Osteocyte (in vitro differentiated cells): ENCODE measurements at places on chromosomes 13 and 19. TPM values are rescaled to one million over a fixed set of nuclear protein-coding genes. Genes with fewer than 3 reads are reported as not detected.

DNA sequence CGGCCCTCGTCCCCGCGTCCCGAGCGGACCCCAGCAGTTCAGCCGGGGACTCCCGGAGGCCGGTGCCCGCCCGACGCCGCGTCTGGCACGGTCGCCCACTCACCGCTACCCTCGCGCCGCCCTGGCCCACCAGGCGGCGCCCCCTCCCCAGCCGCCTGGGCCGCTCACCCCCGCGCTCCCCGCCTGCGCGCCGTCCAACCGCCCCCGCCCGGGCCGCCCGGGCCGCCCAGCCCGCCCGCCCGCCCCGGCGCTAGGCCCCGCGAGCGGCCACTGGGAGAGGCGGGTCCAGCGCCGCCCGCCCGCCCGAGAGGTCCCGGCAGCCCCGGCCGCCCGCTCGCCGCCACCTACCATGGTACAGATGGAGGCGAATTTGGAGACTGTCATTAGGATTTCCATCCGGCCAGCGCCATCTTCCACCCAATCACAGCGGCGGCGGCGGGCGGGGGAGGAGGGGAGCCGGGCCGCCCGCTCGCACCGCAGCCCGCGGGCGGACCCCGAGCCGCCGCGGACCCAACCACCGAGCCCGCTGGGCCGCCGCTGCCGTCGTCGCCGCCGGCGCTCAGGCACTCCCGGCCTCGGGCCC, at the start of gene USP12:
USP12 (minus strand) TSS at position 568 of the 583 bp plus-strand sequence; CDS start at position 396, 172 bp downstream.
- H3K36me3 ChIP-seq: no peaks in the 10 kb centered on the region
- H3K4me3 ChIP-seq: peak within 1 kb of the TSS; percentile 90
- H3K27ac ChIP-seq: peak within 1 kb of the TSS; percentile 95

DNA sequence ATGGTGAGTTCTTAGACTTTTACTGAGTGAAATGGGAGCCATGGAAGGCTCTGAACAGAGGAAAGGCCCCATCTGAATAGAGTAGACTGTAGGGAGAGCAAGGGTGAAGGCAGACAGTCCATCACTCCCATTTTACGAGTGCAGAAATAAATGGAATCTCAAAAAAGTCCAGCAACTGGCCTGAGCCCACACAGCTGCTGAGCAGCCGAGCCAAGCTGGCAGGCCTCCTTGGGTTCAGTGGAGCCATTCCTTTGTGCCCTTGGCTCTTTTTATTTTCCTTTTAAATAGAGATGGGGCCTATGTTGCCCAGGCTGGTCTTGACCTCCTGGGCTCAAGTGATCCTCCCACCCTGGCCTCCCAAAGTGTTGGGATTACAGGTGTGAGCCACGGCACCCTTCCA, 1.0 kb upstream of the MYH14 start:
- H3K27ac ChIP-seq: no peak overlapping the region
- H3K4me3 ChIP-seq: no peak overlapping the region

DNA sequence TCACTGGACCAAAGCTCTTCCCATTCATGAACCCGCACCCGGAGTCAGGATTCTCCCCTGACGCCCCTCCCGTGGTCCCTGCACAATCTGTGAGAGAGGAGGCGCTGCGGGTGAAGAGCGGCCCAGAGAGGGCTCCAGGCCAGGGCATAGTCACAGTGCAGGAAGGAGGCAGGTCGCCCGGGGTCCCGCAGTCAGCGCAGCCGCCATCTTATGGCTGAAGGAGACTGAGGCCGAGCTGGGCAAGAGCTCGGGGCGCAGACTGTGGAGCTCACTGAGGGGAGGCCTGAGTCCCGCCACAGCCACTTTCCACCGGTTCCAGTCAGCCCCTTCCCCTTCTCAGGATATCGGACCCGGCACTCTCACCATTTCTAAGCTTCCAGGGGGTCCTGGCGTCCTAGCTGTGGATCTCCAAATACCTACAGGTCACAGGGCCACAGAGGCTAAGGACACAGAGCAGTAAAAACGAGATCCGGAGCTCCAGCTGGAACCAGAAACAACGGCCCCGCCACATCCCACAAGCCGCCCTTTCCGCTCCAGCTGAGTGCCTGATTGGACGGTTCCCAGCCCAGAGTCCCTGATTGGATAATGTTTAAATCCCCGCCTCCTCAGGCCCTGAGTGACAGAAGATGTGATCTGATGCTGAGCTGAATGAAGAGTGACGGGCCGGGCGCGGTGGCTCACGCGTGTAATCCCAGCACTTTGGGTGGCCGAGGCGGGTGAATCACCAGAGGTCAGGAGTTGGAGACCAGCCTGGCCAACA, at the start of gene ZNF99:
ZNF99 (minus strand) TSS at position 501 of the 760 bp plus-strand sequence; CDS start at position 366, 135 bp downstream.
- no peaks in the 10 kb centered on the region for H3K27me3 ChIP-seq
- H3K36me3 ChIP-seq: peaks cover 5% of the 10 kb centered on the region
- no peak for DNase-seq
- H3K27ac ChIP-seq: no peak within 1 kb of the TSS
- H3K4me1 ChIP-seq: no peaks in the 10 kb centered on the region

The PPM1N gene
- total RNA-seq: 0.29 and 0.62 TPM in 2 replicates

The CYP2A7 gene
- not detected in 2 replicates for total RNA-seq

GRCh38 chr19:18183529-18183928, 9.5 kb upstream of the MPV17L2 start:
- H3K27me3 ChIP-seq: peaks cover 8% of the 10 kb centered on the region
- no peak for DNase-seq
- H3K36me3 ChIP-seq: no peaks in the 10 kb centered on the region
- H3K4me3 ChIP-seq: no peak overlapping the region
- no peaks in the 10 kb centered on the region for H3K4me1 ChIP-seq

GRCh38 chr13:29810145-29810742, 40.2 kb downstream of the UBL3 start:
- H3K4me3 ChIP-seq: no peak overlapping the region
- no peaks in the 10 kb centered on the region for H3K27me3 ChIP-seq
- no peak overlapping the region for H3K27ac ChIP-seq
- no peak for DNase-seq
- H3K36me3 ChIP-seq: no peaks in the 10 kb centered on the region

DNA sequence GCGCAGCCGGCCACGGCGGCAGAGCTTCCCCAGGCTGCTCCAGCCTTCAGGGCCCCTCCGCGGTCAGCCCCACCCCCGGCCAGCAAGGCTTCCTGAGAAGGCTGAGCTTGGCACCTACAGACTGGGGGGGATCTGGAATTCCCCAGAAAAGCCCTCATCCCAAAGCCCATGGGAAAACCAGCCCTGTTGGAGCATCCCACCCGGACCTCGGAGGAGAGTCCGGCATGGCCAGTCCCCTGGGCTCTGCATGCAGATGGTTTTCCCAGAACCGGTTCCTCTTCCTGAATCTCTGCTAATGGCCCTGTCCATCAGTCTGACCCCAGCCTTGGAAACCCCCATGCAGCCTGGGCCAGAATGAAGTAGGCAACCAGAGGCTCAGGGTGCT, 10.3 kb downstream of the RASA3 start:
- no peak overlapping the region for H3K4me3 ChIP-seq
- H3K4me1 ChIP-seq: peaks cover 62% of the 10 kb centered on the region
- no peaks in the 10 kb centered on the region for H3K27me3 ChIP-seq
- peak overlapping the region; percentile 99 for H3K27ac ChIP-seq
- H3K36me3 ChIP-seq: peaks cover 3% of the 10 kb centered on the region

The OR7G3 gene
- not detected in 2 replicates for total RNA-seq

DNA sequence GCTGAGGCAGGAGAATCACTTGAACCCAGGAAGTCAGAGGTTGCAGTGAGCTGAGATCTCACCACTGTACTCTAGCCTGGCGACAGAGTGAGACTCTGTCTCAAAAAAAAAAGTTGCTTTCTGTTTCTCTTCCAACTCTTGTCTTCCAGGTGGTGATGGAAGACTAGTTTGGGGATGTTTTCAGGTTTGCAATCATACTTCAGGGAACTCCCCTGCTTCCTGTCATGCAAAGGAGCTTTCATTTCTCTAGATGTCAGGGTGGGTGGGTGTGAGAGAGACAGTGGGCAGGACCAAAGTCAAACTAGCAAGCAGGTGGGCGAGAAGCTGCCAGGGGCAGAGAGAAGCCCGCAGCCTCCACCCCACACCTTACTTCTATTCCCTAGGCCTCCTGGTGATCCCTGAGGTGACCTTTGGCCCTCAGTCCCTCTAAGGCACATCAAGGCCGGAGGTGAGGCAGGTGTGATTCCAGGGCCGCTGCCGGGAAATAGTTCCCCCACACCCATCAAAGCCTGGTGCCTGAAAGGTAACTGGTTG, 25.7 kb downstream of the CCNE1 start:
- H3K27ac ChIP-seq: no peak overlapping the region
- H3K36me3 ChIP-seq: no peaks in the 10 kb centered on the region
- H3K27me3 ChIP-seq: peaks cover 25% of the 10 kb centered on the region
- H3K4me3 ChIP-seq: no peak overlapping the region
- no peak for DNase-seq
- H3K4me1 ChIP-seq: no peaks in the 10 kb centered on the region

The GAMT gene
- total RNA-seq: 31.2 and 35.3 TPM in 2 replicates

DNA sequence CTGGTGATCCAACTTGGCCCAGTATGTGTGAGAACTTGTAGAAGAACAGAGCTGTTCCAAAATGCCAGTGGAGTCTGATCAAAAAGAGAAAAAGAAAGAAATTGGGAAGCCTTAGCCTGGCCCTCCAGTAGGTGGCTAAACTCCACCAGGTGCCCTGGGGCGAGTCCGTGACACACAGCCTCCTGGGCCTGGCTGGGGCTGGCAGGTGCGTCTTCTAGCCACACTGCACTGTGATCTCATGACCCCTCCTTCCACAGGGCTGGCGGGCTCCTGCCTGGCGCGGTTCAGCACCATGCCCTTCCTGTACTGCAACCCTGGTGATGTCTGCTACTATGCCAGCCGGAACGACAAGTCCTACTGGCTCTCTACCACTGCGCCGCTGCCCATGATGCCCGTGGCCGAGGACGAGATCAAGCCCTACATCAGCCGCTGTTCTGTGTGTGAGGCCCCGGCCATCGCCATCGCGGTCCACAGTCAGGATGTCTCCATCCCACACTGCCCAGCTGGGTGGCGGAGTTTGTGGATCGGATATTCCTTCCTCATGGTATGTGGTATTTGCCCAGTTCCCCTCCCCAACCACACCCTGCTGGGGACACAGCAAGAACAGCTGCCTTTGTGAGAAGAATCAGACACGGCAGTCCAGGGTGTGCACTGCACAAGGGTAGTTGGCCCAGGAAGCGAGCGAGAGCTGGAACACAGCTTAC, 53.7 kb downstream of the RAB20 start:
- H3K27ac ChIP-seq: peak overlapping the region; percentile 60
- no peaks in the 10 kb centered on the region for H3K27me3 ChIP-seq
- DNase-seq: no peak
- H3K36me3 ChIP-seq: peaks cover 62% of the 10 kb centered on the region

GRCh38 chr13:31433207-31433606, 233.4 kb downstream of the B3GLCT start:
- H3K4me3 ChIP-seq: no peak overlapping the region
- H3K36me3 ChIP-seq: no peaks in the 10 kb centered on the region
- no peak for DNase-seq
- no peaks in the 10 kb centered on the region for H3K4me1 ChIP-seq
- peaks cover 54% of the 10 kb centered on the region for H3K27me3 ChIP-seq

The ZNF536 gene
- total RNA-seq: not detected in 2 replicates

DNA sequence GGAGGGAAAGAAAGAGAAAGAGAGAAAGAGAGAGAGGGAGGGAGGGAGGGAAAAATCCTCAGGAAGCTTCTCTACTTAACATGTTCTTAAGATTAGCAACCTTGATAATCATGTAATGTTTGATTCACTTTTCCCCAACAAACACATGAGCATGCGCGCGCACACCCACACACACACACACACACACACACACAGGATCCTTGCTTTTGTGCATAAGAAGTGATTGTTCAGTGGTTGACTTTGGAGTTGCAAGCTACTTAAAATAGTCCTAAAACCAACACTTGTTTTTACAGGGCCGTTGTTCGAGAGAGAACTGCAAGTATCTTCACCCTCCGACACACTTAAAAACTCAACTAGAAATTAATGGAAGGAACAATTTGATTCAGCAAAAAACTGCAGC, 100.0 kb upstream of the RAP2A start:
- H3K4me3 ChIP-seq: no peak overlapping the region
- DNase-seq: no peak
- H3K27me3 ChIP-seq: no peaks in the 10 kb centered on the region
- H3K36me3 ChIP-seq: peaks cover 12% of the 10 kb centered on the region
- H3K4me1 ChIP-seq: peaks cover 27% of the 10 kb centered on the region

The EDNRB gene
- total RNA-seq: not detected in 2 replicates
